Fibroblast of lung (primary cell): ENCODE measurements at places on chromosomes 5 and 9. TPM values are rescaled to one million over a fixed set of nuclear protein-coding genes. Genes with fewer than 3 reads are reported as not detected.

DNA sequence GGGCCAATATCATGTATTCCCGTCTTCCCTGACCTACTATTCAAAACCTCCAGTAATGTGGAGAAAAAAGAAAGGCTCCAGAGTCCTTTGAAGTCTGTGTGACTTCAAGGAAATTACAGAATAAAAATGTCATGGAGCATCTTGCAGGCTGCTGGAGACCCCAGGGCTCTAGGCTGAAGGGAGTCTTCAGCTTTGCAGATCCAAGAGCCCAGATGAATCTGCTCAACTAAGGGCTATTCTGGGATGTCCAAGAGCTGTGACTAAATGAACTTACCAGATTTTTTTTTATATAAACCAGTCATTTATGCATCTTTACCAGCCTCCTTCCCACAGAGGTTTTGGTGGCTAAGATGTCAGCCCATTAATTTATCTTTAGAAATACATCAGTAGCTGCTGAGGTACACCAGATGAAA, 167.3 kb downstream of the MUSK start:
- DNase-seq: peak; percentile 20

DNA sequence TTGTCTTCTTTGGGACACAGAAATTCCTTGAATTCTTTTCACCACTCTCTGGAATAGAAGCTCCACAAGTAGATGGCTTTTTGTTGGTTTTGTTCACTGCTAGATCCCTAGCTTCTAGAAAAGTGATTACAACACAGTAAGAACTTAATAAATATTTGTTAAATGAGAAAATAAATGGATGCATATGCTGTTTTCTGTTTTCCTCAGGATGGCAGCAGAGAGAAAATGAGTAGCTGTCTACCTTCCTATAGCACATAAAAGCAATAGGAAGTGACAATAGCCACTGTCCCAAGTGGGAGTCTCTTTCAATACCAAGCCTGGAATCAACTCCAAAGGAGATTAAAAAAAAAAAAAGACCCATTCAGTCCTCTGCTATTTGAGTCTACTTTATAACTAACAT, 100.6 kb upstream of the NREP start:
- DNase-seq: peak; percentile 20

GRCh38 chr5:149995385-149996204, 4.9 kb downstream of the TIGD6 start:
- no peak for DNase-seq

GRCh38 chr5:173581408-173582215, 34.8 kb downstream of the BOD1 start:
- peak; percentile 39 for DNase-seq

GRCh38 chr5:143695244-143695864, 116.6 kb upstream of the HMHB1 start:
- no peak for DNase-seq

DNA sequence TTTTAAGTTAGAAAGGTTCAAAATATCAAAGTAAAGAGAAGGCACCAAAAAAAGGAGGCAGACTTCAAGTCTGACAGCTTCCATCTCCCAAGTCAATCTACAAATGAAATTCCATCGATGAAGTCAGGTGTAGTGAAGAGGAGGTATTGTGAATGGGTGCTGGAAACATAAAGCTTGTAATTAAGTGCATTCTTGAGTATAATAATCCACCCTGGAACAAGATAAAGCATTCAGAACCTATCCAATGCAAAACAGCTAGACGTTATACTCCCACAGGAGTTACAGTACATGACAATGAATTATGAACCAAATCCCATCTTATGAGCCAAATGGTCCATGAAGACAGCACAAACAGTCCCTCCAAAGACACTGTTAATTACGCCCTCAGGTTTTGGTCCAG, 22.3 kb downstream of the BNC2 start:
- DNase-seq: no peak

DNA sequence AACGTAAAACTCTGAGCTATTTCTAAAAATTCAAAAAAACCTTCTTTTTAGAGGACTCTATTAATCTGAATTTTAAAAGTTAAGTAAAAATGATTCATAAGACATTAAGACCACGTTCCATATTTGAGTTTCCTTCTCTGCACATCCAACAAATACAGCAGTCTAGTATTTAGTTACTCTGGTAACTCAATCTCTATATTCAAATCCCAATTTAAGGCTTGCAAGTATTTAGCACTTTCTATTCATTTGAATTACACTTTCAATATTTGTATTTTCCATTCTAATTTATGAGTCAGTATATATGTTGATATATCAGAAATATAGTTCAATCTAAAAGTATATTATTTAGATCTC, 17.7 kb downstream of the RFX3 start:
- DNase-seq: no peak

DNA sequence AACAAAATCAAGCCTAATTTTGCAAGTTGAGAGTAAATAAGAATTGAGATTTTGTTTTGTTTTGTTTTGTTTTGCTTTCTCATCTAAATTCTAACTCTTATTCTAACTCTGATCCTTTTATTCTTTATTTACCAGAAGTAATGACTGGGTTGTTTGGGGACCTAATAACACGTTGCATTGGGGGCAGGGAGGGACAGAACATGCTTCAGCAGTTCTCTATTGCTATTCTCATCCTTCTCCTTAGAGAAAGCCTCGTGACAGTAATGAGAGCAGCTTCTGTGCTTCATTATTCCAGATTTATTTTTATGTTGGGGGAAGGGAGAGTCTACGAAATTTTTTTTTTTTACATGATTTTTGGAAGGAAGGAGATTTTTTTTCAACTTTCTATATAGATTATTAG, 21.1 kb downstream of the CPEB4 start:
- no peak for DNase-seq

- peak; percentile 10 for DNase-seq
Observed at GRCh38 chr5:129653057-129653375, 94.9 kb upstream of the MINAR2 start.

- DNase-seq: no peak
Observed at GRCh38 chr5:168359820-168360460, 68.5 kb downstream of the WWC1 start.

DNA sequence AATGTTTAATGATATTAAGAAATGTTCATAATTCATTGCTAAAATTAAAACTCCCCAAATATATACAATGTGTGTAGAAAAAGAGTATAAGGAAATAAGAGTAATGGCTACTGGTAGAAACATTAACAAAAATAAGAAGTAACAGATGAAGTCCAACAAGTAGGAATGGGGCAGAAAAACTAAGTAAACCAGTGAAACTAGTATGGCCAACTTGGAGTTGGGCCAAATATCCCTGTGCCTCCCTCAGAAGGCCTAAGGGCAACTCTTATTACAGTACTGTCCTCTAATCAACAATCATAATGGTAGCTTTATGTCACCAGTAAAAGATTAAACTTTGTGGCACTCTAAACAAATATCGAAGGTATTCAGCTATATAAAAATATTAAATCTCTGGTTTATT, 93.5 kb downstream of the SSBP2 start:
- DNase-seq: peak; percentile 19

DNA sequence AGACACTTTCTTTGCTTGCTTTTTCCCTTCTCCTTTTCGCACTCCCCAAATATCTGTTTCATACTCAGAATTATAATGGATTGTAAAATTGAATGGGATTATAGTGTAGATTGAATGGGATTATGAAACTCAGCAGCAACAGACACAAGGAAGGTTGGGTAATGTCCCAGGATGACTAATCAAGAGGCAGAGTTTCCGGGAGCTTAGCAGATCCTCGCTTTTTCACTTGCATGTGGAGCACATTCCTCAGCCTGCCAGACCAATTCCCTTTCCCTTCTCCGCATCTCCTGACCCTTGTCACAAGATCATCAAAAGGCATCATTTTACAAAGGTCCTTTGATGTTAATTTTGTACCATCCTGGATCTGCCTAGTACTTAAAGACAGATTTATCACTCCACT, 55.1 kb upstream of the SLC1A1 start:
- peak; percentile 25 for DNase-seq

DNA sequence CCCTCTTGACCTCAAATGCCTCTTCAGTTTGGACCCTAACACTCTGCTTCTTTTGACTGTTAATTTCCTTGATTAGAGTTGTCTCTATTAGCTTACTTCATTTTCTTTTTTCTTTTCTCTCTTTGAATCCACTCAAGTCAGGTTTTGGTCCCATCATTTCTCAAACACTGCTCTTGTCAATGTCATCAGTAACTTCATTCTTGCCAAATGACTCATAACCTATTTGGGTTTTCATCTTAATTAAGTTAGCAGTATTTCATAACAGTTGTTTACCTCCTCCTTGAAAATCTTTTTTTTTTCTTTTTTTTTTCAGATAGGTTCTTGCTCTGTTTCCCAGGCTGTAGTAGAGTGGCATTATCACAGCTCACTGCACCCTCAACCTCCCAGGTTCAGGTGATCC, 119.6 kb downstream of the PARP8 start:
- no peak for DNase-seq

- DNase-seq: peak; percentile 98
Observed at GRCh38 chr5:135208903-135209721, 175.1 kb upstream of the PITX1 start.

GRCh38 chr9:106019702-106020101, 325.4 kb downstream of the TMEM38B start:
- DNase-seq: no peak

DNA sequence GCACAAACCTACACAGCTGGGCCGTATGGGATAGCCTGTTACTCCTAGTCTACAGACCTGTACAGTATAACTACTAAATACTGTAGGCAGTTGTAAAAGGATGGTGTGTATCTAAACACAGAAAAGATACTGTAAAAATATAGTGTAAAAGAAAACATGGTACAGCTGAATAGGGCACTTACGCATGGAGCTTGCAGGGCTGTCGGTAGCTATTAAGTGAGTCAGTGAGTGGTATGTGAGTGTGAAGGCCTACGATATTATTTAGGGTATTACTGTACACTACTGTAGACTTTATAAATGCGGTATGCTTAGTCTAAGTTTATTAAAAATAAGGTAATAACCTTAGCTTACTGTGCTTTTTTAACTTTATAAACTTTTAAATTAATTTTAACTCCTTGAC, 1.2 kb downstream of the ZCCHC9 start:
- DNase-seq: no peak

DNA sequence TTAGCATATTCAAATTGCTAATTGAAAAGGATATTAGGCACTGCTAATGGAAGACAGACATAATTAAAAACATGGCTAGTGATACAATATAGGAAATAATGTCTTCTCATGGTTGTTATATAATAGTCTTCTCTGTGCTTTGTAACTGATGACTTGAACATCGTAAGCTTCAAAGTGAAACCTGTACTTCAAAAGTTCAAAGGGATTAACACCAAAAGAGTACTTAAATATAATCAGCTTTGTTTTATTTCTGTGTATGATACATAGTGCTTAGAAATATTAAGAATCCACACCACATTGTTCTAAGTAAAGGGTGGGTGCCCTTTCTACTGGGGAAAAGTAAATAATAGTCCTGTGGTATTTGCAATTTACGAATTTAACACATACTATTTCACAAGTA, 75.4 kb upstream of the ITGA1 start:
- no peak for DNase-seq

- no peak for DNase-seq
Observed at GRCh38 chr5:140253985-140254384, 48.9 kb downstream of the PFDN1 start.

DNA sequence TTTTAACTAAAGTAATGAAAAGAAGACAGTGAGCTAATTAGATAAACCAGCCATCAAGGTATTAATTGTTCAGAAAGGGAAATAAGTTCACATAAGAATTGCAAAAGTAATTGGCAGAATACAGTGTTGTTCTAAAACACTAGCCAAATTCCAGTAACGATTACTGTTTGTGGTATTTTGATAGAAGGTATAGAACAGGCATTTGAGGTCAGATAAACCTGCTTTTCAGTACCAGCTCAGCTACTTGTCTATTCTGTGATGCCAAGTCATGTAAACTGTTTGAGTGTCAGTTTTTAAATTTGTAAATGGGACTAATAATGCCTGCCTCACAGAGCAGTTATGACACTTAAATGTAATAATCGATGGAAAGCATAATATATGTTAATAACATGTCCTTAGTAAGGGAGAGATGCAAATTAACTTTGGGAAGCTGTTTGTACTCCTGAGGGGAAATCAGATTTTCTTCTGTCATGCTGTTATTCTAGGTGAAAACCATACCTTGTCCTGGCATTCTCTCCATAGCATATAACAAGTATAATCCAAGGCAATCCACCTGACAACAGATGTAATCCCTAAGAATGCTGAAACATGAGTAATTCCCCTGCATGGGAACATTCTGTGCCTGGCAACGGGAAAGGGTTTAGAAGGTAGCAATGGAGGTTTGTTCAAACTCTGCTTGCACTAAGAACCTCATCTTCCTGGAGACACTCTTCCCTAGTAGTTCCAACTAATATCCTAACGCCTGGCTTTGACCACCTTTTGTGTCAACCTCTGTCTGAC, 509.5 kb upstream of the PAPPA start:
- DNase-seq: no peak

- DNase-seq: no peak
Observed at GRCh38 chr9:117873664-117874063, 169.5 kb downstream of the TLR4 start.

- no peak for DNase-seq
Observed at GRCh38 chr5:137693951-137694721, 41.8 kb downstream of the KLHL3 start.

DNA sequence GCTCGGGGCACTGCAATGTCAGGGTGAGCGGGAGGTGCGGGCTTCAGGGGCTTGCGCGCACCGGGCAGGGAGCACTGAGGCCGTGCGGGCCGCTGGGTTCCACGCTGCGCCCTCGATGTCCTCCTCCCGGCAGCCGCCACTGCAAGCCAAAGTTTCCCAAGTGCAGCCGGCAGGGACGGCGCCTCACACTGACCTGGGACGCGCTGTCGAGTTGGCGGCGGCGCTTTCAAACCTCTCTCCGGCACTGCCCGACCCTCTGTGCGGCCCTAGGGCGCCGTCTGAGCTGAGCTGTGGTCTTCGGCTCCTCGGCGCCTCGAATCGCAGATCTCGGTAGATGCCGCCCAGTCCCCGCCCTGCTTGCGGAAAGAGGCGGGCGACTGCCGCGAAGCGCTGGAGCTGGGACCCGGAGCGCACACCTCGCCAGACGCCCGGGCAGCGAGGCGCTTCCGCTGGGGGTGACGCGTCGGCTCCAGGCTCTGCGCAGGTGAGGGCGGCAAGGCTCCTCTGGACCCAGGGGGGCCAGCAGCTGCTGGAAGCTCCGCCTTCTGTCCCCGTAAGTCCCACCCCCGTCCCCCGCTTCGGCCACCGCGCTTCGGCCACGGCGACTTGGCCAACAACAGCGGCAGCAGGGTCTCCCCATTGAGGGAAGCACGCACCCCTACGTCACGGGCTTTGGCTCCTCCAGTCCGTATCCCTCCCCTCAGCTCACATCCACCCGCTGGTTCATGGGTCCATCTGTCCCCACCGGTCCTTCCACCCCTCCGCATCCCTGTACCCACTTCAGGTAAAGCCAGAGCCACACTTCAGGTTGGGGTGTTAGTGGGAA, at the start of gene ANKRD34B:
Gene ANKRD34B (minus strand): TSS at position 320 of the 826 bp plus-strand sequence. CDS start 10,261 bp downstream, outside the sequence.
- DNase-seq: peak; percentile 24

EPB41L4B gene
- total RNA-seq: 1.5 and 2.8 TPM in 2 replicates

MCTP1 gene
- total RNA-seq: 3.6 and 7.9 TPM in 2 replicates

LVRN gene
- total RNA-seq: 0.17 and 0.26 TPM in 2 replicates

LTC4S gene
- total RNA-seq: 0.83 and 4.1 TPM in 2 replicates

SLC22A4 gene
- total RNA-seq: 1.3 and 4.1 TPM in 2 replicates

FOCAD gene
- total RNA-seq: 67.3 and 145 TPM in 2 replicates

NDUFS6 gene
- total RNA-seq: 21.8 and 31.8 TPM in 2 replicates

PCDHA12 gene
- 0.26 and 0.50 TPM in 2 replicates for total RNA-seq

AMBP gene
- 0.17 and 0.51 TPM in 2 replicates for total RNA-seq

CYLC2 gene
- not detected in 2 replicates for total RNA-seq

OLFML2A gene
- 30.6 and 33.7 TPM in 2 replicates for total RNA-seq

DMGDH gene
- 7.7 and 7.9 TPM in 2 replicates for total RNA-seq

CAMK2A gene
- 0.77 and 2.1 TPM in 2 replicates for total RNA-seq
